ENCODE measurements at places on chromosomes 2 and 18.

DNA sequence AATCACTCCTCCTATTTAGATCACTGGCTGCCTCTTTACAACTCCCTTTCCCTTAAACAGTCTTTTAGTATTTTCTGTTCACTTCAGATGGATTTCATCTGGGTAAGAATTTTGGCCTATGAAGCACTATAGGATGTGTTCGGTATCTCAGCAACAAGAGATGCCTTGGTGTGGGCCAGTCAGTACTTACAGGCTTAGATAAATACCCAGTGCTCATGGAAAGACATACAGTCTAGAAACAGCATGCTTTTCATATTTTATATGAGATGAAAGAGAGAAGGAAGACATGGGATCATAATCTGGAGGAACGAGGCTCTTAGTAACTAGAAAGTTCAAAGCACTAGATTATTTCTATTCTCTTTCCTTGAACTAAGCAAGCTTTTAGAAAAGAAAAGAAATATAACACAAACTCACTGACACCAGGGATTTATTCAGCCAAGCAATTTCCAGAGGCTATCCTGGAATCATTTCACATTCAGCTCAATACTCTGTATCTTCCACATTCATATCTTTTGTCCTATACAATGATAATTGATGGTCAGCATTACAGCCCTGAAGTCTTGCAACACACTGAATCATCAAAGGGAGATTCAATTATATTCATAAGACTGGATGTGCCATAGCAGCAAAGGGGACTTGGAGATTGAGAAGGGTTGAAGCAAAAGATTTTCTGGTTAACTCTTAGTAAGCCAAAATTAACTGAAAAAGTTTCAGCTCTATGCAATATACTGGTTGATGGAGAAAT, 408.8 kb upstream of the LYPD1 start:
- ATAC-seq, result no peak

GRCh38 chr2:57368190-57368589, 678.4 kb upstream of the VRK2 start:
- no peak for ATAC-seq

- ATAC-seq, result peak; percentile 77
These were observed 111.7 kb upstream of the RIOK3 start for GRCh38 chr18:23341383-23341782.

- ATAC-seq, result no peak
These were observed 86.0 kb upstream of the ACVR2A start for GRCh38 chr2:147758821-147759220.

GRCh38 chr2:26970244-26970927, at the start of gene MAPRE3:
Gene MAPRE3 (plus strand): TSS chr2:26970637. CDS start chr2:27022219, 51,582 bp downstream.
- peak; percentile 81 for ATAC-seq

- ATAC-seq, result no peak
These were observed 253.4 kb upstream of the ZSWIM2 start for GRCh38 chr2:187102381-187102780.

GRCh38 chr2:133525613-133526529, 42.4 kb downstream of the NCKAP5 start:
- ATAC-seq, result no peak

DNA sequence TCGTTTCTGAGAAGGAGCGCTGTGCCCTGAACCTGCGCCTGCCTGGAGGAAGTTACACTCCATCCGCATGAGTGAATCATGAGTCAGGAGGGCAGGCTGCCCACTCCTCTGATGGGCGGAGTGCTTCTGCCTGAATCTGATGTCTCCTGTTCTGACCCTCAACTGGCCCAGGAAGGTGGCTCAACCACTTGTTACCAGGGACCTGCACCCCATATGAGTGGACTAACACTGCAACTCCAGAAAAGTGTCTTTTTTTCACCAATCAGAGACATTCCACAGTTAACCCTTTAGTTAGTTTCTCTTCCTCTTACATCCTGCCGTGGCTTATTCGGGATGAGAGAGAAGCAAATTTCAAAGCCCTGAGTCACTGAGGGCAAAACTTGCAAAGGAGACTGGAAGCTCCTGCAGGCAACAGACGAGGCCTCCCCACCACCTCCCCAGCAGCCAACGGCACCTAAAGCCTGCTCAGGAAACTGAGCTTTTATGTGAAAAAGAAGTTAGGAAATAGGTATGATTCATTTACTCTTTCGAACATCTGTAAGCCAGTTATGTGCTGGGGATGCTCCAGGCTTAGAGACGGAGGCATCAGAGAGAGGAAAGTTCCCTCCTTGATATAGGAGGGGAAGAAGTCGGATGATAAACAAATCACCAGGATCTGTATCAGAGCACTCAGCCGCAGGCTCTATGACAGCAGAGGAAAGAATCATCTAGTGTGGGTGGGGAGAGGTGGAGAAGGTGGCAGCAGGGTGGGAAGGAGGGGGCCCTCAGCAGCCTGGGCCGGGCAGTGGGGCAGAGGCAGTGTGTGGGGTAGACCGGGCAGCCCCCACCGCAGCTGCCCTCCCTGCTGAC, 30.9 kb downstream of the MBP start:
- ATAC-seq, result peak; percentile 95

- ATAC-seq, result no peak
These were observed 427.5 kb upstream of the KLHL29 start for GRCh38 chr2:22957446-22957845.
